AG09319 (cell line): ENCODE measurements at places on chromosomes 12 and 14.

DNA sequence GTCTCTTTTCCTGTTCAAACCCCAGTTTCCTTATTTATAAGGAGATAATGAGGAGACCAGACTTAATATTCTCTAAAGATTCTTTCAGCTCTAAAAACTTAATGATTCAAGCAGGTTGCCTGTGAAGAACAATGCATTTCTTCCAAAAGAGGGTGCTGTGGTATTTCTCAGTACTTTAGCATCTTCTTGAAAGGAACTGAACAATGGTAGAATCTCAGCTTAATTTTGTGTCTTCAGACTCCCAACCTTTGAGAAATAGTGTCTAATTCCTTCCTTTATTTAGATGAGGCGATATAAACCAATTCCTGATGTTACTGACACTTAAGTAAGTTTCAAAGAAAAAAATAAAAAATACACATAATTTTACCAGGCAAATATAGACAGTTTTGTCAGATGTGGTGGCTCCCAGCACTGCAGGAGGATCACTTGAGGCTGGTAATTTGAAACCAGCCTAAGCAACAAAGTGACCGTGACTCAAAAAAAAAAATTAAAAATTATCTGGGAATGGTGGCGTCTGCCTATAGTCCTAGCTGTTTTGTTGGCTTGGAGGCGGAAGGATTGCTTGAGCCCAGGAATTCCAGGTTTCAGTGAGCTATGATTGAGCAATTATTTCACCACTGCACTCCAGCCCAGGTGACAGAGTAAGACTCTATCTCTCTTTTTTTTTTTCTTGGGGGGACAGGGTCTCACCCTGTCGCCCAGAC is 76.9 kb upstream of the PSMA6 start:
- peak; percentile 41 for DNase-seq

- no peak for DNase-seq
These were observed 437.3 kb downstream of the MED13L start for GRCh38 chr12:115840159-115840558.

DNA sequence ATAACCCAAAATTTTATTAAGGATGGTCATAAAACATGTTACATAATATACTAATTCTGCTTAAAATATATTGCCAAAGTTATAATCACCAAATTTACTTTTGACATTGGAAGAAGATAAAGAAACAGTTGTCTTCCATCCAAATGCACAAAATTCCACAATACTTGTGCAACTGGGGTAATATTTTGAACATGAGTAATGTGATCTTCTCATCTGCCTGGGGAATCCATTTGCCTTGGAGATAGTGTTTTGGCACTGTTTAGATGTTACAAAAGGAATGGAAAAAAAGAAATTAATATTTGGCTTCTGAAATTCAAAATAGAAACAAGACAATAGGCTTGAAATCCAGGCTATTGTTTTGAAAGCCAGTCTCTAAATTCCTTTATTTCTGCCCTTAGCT is 9.1 kb downstream of the GPR19 start:
- peak; percentile 2 for DNase-seq

GRCh38 chr14:56198438-56198837 is 80.2 kb downstream of the PELI2 start:
- no peak for DNase-seq

DNA sequence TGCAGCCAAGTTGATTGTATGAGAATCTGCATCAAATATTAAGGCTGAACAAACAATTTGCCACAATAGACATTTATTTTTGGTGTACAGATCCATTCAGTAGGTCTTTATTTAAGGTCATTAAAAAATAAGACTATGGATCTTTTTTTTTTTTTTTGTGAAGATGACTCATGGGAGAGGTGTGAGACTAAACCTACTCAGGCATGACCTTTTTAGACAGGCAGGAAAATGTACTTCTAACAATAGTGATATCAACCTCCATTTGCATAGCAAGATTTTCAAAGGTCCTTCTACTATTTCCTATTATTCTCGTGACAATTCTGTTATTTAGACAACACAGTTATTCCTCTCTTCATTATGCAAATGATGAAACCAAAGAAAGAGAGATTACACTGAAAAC is 39.9 kb upstream of the PTPRR start:
- DNase-seq, result no peak

DNA sequence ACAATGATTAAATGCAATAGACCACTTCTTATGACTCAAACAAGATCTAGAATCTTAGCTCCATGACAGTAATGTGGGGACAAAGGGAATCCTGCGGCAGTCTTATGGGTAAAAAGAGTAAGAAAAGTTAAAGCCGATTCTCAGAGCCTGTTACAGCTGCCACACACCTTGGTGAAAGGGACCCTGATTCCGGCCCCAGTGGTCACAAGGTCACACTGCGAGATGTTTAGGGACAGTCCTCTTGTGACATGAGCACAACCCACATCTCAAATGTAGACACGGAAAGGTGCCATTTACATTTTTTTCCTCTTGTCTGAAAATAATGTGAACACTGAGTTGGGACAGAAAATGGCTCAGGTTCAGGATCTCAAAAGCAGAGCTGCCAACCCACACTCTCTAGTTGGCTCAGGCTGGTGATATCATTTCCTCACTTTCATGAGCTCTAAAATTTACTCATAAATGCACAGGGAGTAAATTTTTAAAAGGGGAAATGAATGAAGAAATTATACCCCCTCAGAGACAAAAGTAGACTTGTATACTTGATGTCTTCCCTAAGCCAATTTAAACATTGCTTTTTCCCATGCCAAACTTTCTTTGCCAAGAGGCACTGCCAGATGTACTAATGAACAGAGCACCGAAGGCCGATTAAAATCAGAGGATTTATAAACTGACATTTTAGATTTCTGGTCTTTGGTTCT is 113.1 kb upstream of the OVCH1 start:
- DNase-seq, result no peak

GRCh38 chr12:704516-705242 is 41.4 kb upstream of the NINJ2 start:
- DNase-seq, result no peak

DNA sequence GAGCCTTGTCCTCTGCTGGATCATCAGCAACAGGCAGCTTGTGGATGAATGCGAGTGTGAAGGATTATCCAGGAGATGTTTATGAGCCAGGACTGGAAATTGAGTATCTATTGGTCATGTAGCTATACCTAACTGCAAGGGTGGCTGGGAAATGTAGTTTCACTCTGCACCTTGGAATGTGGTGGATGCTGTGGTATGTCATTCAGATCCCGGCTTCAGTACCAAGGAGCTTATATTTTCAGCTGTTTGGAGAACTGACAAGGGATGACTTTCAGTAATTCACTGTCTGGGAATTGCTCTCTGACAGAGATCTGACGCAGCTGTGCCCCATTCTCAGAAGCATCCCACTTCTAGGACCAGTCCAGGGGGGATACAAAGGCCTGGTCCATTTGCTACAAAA is 792.3 kb upstream of the NOVA1 start:
- no peak for DNase-seq

DNA sequence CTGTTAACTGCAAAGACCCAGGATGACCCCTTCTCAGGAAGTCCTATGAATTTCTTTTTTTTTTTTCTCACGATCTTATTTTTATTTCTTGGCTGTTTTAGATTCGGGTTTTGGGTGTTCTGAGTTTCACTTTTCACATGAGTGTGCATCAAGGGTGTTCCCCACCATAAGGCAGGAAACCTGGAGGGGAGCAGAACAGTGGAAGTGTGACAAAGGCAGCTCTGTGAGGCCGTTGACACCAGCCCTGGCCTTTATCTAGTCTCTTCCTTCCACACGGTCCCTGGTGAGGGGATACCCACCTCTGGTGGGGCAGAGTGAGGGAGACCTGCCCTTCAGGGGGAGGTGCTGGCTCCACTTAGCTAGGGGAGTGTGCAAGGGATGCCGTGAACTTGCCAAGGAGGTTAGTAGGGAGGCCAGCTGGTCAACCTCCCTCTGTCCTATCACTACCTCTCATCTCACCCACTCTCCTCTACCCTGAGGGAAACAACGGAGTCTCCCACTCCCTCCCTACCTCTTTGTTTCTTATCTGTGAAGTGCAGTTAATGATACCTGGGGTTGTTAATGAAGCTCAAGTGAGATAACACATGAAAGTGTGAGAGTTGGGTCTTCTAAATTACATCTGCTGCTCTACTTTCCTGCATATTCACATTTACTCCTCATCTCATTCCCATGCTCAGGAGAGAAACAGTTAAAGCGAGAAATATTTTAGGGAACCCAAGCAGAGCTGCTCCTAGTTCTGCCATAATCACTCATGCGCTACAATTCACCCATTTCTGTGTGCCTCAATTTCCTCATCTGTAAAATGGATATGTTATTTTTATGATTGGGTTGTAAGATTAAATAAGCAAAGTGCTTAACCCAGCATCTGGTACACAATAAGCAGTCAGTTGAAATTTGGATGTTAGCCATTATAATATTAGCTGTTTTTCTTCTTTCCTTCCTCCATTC is 4.4 kb upstream of the GALNT6 start:
- no peak for DNase-seq
